Heart right ventricle (tissue), 16 donors: ENCODE measurements at places on chromosomes 2 and 18.

GRCh38 chr18:70249118-70249517, 39.7 kb upstream of the SOCS6 start:
- DNase-seq: no peak

DNA sequence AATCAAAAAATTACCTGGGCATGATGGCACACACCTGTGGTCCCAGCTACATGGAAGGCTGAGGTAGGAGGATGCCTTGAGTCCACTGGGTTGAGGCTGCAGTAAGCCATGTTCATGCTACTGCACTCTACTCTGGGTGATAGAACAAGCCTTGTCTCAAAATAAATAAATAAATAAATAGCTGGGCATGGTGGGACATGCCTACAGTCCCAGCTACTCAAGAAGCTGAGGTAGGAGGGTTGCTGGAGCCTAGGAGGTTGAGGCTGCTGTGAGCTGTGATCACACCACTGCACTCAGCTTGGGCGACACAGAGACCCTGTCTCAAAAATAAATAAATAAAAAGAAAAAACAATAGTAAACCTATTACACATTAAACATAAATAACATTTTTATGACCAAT, 3.0 kb downstream of the AP1S3 start:
- DNase-seq: no peak

DNA sequence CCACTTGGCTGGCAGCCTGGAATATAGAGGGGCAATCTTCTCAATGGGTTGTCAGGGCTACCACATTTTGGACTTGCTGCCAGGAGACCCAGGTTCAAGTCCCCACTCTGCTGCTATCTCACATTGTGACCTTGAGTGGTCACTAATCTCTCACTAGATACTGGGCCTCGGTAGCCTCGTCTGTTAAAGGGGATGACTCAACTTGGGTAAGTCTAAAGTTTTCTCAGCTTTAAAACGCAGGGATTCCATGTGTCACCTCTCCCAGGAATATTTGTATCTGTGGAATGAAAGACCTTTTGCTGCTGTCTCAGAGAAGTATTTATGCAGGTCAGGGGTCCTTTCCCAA, 86.3 kb downstream of the SEMA4F start:
- DNase-seq: no peak

DNA sequence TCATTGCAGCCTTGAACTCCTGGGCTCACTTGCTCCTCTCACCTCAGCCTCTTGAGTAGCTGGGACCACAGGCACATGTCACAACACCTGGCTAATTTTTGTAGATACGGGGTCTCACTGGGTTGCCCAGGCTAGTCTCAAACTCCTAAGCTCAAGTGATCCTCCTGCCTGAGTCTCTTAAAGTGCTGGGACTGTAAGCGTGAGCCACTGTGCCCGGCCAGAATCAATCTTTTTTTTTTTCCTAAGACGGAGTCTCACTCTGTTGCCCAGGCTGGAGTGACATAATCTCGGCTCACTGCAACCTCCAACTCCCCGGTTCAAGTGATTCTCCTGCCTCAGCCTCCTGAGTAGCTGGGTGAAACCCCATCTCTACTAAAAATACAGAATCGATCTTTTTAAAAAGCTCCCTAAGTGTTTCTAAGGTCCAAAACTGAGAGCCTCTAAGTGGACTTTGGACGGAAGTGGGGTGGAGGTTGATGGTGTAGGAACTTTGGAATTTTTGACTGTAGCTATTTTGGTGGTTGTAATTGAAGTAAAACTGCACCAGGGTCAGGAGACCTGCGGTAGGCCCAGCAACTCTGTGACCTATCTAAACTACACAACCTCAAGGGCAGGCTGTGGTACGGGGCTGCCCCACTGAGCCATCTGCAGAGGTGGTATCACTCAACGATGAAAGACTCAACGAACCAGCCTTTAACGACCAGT, 82.9 kb downstream of the POLR1A start:
- DNase-seq: no peak

DNA sequence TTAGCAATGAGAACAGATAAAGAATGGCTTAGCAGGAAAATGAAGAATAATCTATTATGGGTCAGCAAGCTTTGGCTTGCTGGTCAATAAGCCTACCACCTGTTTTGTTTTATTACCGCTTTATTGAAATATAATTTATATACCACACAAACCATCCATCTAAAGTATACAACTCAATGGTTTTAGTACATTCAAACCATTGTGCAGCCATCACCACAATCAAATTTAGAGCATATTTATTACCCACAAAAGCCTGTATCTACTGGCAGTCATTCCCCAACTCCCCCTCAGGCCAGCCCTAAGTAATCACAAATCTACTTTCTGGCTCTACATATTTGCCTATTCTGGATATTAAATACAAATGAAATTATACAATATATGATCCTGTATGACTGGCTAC, 17.2 kb downstream of the PPP3R1 start:
- DNase-seq: no peak

- peak; percentile 11 for DNase-seq
Observed at GRCh38 chr2:240972636-240973521, 25.5 kb upstream of the SNED1 start.

DNA sequence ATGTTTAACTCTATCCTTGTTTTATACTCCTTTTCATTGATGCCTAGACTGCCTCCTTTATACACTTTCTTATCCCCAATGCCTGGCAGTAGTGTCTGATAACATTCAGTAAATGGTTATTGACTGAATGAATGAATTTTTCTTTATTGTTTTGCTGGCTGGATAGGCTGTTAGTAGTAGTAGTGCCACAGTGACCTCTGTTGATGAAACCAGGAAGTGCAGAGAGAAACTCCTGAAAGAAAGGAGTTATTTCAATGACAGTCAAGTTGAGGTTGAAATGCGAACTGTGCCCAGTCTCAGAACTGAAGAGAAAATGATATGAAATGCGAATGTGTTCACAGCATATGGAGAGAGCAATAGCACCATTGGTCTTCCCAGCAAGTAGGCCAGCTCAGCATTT, 26.8 kb upstream of the SLC9A2 start:
- no peak for DNase-seq

- DNase-seq: no peak
Observed at GRCh38 chr2:128438091-128438490, 119.4 kb upstream of the HS6ST1 start.

GRCh38 chr2:66560683-66561082, 125.8 kb downstream of the MEIS1 start:
- no peak for DNase-seq

DNA sequence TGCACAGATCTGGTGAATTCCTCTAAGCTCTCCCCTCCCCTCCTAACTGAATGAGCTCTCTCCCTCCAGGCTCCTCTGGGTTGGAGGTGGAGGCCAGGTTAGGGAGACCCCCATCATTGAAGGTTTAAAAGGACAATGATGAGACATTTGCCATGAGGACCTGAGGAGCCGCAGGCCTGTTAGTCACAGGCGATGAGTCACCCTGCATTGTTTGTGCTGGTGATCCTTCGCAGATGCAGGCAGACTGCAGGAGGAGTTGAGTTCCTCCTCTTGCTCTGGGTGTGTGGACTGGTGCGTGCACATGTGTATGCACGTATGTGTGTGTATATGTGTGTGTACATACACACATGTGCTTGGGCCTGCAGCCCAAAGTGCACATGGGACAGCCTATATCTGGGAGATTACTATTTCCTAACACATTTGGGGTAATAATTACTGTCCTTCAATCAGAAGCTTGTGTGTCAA, 42.0 kb downstream of the MCFD2 start:
- DNase-seq: peak; percentile 67

GRCh38 chr2:171703574-171704347, 16.5 kb downstream of the DYNC1I2 start:
- no peak for DNase-seq

GRCh38 chr2:191560411-191560980, 117.4 kb upstream of the NABP1 start:
- DNase-seq: no peak

GRCh38 chr2:216084547-216084946, 2.8 kb downstream of the TMEM169 start:
- DNase-seq: no peak

- no peak for DNase-seq
Observed at GRCh38 chr2:180524499-180524898, 455.9 kb upstream of the UBE2E3 start.

DNA sequence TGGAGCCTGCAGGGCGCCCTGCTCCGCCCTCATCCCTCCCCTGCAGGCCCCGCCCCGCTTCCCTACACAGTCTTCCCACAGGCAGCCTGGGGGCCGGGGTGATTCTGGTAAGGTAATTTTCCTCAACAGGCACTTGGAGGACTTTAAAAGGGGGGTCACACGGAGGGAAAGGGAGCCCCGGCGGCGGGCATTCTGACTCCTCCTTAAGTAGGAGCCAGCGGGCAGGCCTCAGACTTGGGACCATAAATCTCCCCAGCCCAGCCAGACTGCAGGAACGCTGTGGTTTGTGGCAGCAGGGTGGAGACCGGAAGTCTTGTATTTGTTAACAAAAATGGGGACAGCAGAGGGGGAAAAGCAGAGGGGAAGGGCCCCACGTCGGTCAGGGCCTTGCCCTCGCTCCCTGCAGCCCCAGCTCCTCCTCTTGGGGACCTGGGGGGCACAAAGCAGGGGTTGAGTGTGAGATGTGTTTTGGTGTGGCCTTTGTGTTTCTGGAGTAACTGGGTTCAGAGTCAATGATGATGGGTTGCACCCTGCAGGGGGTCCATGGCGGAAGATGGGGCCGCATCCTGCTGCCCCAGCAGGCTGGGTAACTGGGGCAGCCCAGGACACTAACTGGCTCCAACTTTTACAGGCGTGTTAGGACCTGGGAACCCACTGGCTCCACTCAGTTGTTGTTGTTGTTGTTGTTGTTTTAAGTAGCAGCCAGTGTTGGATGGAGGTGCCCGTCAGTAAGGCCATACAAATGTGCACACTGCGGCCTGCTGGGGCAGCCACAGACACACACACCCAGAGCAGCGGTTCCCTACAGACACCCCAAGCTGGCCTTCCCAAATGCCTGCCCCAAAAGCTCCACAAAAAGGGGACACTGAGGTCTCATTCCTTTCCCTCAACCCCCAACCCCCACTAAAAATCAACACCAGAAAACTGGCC, 27.7 kb downstream of the SMAD7 start:
- DNase-seq: peak; percentile 62

DNA sequence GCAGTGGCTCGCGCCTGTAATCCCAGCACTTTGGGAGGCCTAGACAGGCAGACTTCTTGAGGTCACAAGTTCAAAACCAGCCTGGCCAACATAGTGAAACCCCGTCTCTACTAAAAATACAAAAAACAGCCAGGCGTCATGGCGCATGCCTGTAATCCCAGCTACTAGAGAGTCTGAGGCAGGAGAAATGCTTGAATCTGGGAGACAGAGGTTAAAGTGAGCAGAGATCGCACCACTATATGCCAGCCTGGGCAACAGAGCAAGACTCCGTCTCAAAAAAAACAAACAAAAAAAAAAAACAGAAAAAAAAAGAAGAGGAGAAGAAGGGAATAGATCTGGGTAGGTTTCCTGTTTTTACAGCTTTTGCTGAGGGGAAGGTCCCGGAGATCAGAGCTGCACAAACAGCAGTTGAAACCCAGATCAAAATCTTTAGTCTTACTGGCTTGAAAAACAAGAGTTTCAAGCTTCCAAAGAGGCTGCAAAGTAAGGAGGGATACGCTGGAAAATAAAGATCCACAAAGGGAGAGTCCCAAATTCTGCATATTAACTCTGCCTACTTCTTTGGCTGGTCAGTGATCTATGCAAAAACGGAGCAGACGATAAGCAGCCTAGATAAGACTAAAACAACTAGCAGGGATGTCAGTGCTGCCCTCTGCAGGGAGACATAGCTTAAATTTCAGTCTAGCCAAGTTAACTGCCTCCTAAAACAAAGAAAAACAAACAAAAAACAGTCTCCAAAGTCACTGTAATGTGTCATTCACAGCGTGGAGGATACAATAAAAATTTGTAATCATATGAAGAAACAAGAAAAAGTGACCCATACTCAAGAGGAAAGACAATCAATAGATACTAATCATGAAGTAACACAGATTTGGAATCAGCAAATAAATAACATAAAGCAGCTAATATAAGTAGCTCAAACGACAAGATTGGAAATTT, 74.1 kb downstream of the TLK1 start:
- no peak for DNase-seq

DNA sequence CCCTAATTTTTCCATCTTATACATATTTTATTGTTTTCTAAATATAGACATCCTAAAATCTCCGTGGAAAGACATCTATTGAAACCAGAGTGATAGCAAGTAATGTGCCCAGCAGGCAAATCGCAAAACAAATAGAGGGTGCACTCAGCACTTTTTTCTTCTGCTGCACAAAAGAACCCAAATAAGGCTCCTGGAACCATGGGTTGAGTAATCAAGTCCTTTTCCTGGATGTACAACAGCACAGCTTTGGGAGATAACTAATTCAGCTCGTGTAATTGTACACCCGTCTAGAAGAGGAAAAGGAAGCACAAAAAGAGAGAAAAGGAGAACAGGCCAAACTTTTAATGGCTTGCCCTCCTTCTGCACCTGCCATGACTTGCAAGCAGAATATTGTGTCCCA, 126.9 kb upstream of the TLK1 start:
- no peak for DNase-seq

DNA sequence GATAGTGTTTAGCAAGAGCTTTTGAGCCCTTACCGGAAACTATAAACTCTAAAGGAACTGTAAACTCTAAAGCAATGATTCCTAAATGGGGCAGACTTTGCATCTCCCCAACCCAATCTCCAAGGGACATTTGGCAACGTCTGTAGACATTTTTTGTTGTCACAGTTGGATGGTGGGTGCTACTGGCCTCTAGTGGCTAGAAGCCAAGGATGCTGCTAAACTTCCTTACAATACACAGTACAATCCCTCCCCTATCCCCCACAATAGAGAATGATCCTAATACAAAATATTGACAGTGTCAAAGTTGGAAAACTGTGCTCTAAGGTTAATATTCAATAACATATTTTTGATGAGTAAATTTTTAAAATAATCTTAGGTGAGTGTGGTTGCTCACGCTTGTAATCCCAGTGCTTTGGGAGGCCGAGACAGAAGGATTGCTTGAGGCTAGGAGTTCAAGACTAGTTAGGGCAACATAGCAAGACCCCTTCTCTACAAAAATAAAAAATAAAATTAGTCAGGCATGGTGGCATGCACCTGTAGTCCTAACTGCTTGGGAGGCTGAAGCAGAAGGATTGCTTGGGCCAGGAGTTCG, 66.7 kb downstream of the PTPN4 start:
- no peak for DNase-seq

- no peak for DNase-seq
Observed at GRCh38 chr2:234038076-234038802, 12.3 kb upstream of the SPP2 start.

- no peak for DNase-seq
Observed at GRCh38 chr2:219296631-219297391, 12.4 kb downstream of the PTPRN start.

GRCh38 chr2:129887688-129888266, 91.7 kb upstream of the RAB6C start:
- no peak for DNase-seq

DNA sequence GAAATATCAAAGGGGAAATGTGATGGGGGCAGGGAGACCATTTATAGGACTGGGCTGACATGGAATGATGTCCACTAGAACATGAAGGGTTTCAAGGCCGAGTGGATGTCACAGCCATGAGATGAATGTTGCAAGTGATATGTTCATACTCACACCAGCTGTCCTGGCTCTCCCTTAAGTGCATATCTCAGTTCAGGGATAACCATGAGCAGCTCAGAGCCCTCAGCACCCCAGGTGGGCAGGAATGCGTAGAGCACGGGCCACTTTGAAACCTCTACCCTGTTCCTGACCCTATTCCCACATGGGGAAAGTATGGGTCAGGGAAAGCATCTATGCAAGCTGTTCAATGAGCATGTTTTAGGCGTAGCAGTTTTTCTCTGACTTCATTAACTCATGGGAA, 12.4 kb upstream of the EML4 start:
- DNase-seq: no peak
